Calu3 (cell line): ENCODE measurements at places on chromosomes 5 and 9. TPM values are rescaled to one million over a fixed set of nuclear protein-coding genes. Genes with fewer than 3 reads are reported as not detected.

The GDA gene
- 21.0 and 24.3 TPM in 2 replicates for total RNA-seq

The GALT gene
- total RNA-seq: 25.7 and 26.6 TPM in 2 replicates

The ARL14EPL gene
- total RNA-seq: 0.66 and 1.2 TPM in 2 replicates

The GARIN3 gene
- total RNA-seq: not detected in 2 replicates

The PAEP gene
- 0.45 TPM in 1 of 2 replicates, not detected in the other for total RNA-seq

The LHX6 gene
- total RNA-seq: 0.97 TPM in 1 of 2 replicates, not detected in the other

The CD74 gene
- 773 and 1,091 TPM in 2 replicates for total RNA-seq

The IRGM gene
- total RNA-seq: not detected in 2 replicates

DNA sequence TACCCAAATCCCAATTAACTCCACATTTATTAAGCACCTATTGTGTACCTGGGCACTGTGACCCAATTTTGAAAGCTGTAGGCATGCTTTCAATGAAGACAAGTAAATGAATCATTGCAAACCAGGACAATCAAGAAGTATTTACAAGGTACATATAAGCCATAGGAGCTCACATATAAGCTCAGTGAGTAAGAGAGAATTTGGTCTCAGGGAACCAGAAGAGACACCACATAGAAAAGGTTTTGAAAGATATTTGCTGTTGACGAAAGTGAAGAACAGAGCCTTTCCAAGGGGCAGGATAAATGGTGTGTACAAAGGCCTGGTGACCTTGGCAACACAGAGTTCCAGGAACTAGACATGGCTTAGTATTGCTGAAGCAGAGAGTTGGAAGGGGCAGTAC is 187.6 kb downstream of the CD180 start:
- H3K36me3 ChIP-seq: peaks cover 15% of the 10 kb centered on the region
- H3K27me3 ChIP-seq: no peaks in the 10 kb centered on the region
- H3K4me3 ChIP-seq: no peak overlapping the region
- H3K4me1 ChIP-seq: peaks cover 34% of the 10 kb centered on the region

- peak overlapping the region; percentile 86 for H3K4me3 ChIP-seq
- DNase-seq: peak; percentile 28
- peaks cover 21% of the 10 kb centered on the region for H3K36me3 ChIP-seq
- H3K27me3 ChIP-seq: no peaks in the 10 kb centered on the region
Observed at GRCh38 chr5:74866596-74867162, 492 bp upstream of the FAM169A start.

DNA sequence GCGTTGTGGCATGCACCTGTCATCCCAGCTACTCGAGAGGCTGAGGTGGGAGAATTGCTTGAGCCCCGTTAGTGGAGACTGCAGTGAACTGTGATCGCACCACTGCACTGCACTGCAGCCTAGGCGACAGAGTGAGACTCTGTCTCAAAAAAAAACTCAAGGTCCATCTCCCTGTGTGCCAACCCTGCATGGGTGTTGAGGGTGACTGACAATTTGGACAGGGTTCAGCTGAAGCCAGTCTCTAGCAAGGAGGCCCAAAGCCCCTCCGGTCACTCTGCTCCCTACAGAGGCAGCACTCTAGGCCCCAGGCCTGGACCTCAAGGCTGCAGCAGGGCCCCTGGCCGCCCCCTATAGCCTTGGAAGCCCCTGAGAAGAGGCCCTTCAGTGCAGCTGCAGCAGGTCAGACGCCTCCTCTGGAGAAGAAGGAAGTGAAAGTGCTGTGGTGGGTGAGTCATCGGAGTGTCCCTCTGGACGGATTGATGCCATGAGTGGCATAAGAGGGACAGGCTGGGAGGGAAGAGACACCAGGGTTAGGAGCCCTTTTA is 39.2 kb upstream of the NEK6 start:
- no peak overlapping the region for H3K4me3 ChIP-seq
- H3K27ac ChIP-seq: no peak overlapping the region
- H3K4me1 ChIP-seq: peaks cover 34% of the 10 kb centered on the region
- peaks cover 7% of the 10 kb centered on the region for H3K36me3 ChIP-seq
- H3K27me3 ChIP-seq: no peaks in the 10 kb centered on the region
- peak; percentile 62 for DNase-seq

GRCh38 chr9:127049044-127049443 is 73.4 kb downstream of the ANGPTL2 start:
- no peaks in the 10 kb centered on the region for H3K36me3 ChIP-seq
- DNase-seq: peak; percentile 33
- peak overlapping the region; percentile 15 for H3K27ac ChIP-seq
- no peak overlapping the region for H3K4me3 ChIP-seq
- no peaks in the 10 kb centered on the region for H3K27me3 ChIP-seq

GRCh38 chr9:132538071-132538470 is 44.3 kb upstream of the BARHL1 start:
- peak overlapping the region; percentile 98 for H3K27ac ChIP-seq
- H3K4me1 ChIP-seq: peaks cover 16% of the 10 kb centered on the region
- peak; percentile 88 for DNase-seq
- H3K27me3 ChIP-seq: no peaks in the 10 kb centered on the region

DNA sequence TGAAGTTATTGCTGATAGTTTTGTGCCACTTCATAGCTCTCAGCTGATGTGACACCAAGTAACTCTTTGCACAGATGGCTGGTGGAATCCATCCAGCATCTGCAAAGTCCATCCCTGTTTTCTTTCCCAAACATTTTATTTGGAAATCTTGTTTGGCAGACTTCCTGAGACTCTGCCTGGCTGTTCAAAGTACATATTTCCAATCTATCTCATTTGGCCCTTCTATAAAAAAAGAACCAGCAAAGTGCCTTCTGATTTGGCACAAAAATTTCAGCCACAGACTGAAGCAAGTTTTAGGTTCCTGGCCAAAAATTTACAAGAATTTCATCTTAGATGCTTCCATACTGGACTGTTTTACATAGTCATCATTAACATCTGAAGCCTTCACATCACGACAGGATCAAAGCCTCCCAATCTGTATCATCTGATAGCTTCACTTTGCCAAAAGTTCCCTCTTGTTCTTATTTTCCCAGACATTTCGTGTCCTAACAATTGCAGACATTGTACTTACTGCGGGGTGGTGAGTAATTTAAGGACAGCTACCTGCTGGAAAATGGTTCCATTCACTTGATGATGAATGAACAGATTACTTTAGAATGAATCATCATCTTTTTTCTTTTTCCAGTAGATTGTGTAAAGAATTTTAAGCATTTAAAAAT is 377.3 kb downstream of the KIAA0825 start:
- H3K36me3 ChIP-seq: no peaks in the 10 kb centered on the region
- H3K4me1 ChIP-seq: peaks cover 20% of the 10 kb centered on the region
- H3K4me3 ChIP-seq: no peak overlapping the region

- H3K4me1 ChIP-seq: peaks cover 9% of the 10 kb centered on the region
- no peak overlapping the region for H3K27ac ChIP-seq
- DNase-seq: no peak
- H3K36me3 ChIP-seq: no peaks in the 10 kb centered on the region
- H3K27me3 ChIP-seq: no peaks in the 10 kb centered on the region
Observed at GRCh38 chr5:157900644-157901043, 41.7 kb upstream of the CLINT1 start.

GRCh38 chr9:132014218-132014805 is 65.4 kb downstream of the MED27 start:
- H3K4me3 ChIP-seq: no peak overlapping the region
- no peaks in the 10 kb centered on the region for H3K4me1 ChIP-seq
- DNase-seq: no peak
- H3K36me3 ChIP-seq: no peaks in the 10 kb centered on the region

DNA sequence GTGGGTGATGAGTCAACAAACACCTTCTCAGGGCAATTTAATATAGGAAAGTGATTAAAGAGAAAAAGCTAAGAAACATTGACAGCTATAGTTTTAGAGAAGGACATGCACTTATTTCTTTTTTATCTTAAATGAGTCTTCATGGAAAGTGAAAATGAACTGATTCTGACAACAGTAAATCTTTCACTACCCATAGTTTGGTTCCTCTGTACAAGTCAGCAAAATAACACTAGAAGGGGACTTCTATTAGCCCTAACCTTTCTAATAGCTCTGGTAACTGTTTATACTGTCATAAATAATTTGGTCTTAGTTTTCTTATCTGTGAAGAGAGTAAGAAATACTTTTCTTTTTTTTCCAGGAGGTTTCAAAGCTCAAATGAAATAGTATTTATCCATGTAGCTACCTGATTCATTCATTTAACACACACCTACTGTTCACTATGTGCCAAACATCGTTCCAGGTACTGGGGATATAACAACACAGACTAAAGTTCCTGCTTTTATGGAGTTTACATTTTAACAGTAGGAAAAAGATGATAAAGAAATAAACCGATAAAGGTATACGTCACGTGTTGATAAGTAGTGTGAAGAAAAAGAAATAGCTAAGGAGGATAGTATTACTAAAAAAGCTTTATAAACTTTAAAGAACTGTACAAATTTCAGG is 148.2 kb downstream of the PCSK1 start:
- no peak overlapping the region for H3K27ac ChIP-seq
- H3K27me3 ChIP-seq: no peaks in the 10 kb centered on the region
- H3K4me3 ChIP-seq: no peak overlapping the region

GRCh38 chr5:54975701-54976100 is 9.7 kb downstream of the ESM1 start:
- no peak overlapping the region for H3K27ac ChIP-seq
- H3K4me1 ChIP-seq: no peaks in the 10 kb centered on the region
- H3K36me3 ChIP-seq: no peaks in the 10 kb centered on the region
- H3K4me3 ChIP-seq: no peak overlapping the region
- no peak for DNase-seq

GRCh38 chr5:126965487-126965886 is 64.9 kb downstream of the MARCHF3 start:
- no peaks in the 10 kb centered on the region for H3K27me3 ChIP-seq
- no peak for DNase-seq
- H3K27ac ChIP-seq: peak overlapping the region; percentile 11
- no peaks in the 10 kb centered on the region for H3K36me3 ChIP-seq
- no peak overlapping the region for H3K4me3 ChIP-seq
- H3K4me1 ChIP-seq: peaks cover 21% of the 10 kb centered on the region

DNA sequence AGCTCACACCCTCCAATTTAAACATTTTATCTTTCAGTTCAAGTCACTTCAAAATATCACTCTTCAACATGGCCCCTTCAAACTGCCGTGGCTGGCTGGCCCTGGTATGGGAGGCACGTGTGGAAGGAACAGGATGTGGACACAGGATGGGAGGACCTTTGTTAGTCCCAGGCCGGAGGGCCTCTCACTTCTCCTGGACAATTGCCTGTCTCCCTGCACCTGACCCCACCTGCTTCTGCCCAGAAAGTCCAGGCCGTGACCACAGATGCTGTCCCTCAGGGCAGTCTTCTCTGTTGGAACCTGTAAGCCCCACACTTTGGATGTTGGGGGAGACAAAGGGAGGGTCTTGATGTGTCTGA is 19.4 kb downstream of the AMBP start:
- H3K4me1 ChIP-seq: peaks cover 8% of the 10 kb centered on the region
- no peak overlapping the region for H3K4me3 ChIP-seq
- DNase-seq: no peak

DNA sequence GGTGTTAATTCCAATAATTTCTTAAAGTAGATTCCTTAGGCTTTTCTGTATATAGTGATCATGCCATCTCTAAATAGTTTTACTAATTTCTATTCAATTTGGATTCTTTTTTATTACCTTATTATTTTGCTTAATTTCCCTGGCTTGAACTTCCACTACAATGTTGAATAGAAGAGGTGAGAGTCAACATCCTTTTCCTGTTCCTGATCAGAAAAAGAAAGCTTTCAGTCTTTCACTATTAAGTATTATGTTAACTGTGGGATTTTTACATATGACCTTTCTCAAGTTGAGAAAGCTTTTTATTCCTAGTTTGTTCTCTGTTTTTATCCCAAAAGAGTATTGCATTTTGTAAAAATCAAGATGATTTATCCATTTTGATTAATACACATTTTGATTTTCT is 574.5 kb upstream of the TLE4 start:
- no peaks in the 10 kb centered on the region for H3K4me1 ChIP-seq
- H3K4me3 ChIP-seq: no peak overlapping the region
- no peaks in the 10 kb centered on the region for H3K27me3 ChIP-seq
- no peaks in the 10 kb centered on the region for H3K36me3 ChIP-seq
- no peak overlapping the region for H3K27ac ChIP-seq

GRCh38 chr9:19156805-19157204 is 29.5 kb upstream of the PLIN2 start:
- peaks cover 6% of the 10 kb centered on the region for H3K36me3 ChIP-seq
- H3K27me3 ChIP-seq: no peaks in the 10 kb centered on the region
- H3K4me1 ChIP-seq: peaks cover 25% of the 10 kb centered on the region
- H3K4me3 ChIP-seq: no peak overlapping the region

GRCh38 chr9:95822583-95823431 is 52.7 kb upstream of the ERCC6L2 start:
- H3K4me1 ChIP-seq: no peaks in the 10 kb centered on the region
- H3K36me3 ChIP-seq: no peaks in the 10 kb centered on the region
- peaks cover 26% of the 10 kb centered on the region for H3K27me3 ChIP-seq
- no peak for DNase-seq
- no peak overlapping the region for H3K27ac ChIP-seq

DNA sequence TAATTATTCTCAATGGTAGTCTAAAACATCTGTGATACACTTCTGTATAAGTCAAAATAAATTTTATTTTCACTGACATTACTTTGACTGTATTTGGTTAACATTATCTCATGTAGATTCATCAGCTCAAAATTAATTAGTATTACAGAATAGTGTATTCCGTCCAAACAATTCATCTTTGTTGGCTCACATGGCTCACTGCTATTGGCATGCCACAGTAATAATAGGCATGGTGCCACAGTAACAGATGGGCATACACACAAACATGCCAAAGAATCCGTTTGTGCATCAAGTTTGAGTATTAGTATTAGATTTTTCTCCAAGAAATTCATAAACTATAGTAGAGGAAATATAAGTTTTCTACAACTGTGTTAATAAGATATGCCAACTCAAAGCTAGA is 14.2 kb downstream of the AP3B1 start:
- H3K4me3 ChIP-seq: no peak overlapping the region
- H3K27me3 ChIP-seq: no peaks in the 10 kb centered on the region
- no peaks in the 10 kb centered on the region for H3K36me3 ChIP-seq

DNA sequence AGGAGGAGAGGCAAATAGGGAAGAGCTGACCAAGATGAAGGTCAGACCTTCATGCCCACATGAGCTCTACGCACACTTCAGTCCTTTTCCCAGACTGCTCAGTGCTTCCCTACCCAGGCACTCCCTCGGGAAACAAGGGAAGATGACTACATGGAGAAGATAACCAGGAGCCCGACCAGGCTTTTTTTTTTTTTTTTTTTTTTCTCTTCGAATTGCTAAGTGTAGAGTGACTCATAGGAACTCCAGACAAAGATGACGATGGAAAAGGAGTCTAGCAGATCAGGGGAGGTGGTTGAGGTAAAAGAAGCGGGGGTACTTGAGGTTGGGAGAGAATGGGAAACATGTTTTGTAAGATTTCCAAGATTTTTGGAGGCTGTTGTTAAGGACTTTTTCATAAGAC is 526.1 kb downstream of the BNC2 start:
- no peak overlapping the region for H3K27ac ChIP-seq
- no peak for DNase-seq
- no peak overlapping the region for H3K4me3 ChIP-seq
- H3K27me3 ChIP-seq: no peaks in the 10 kb centered on the region
- H3K4me1 ChIP-seq: peaks cover 10% of the 10 kb centered on the region

GRCh38 chr5:139635606-139636206 is 12.4 kb upstream of the CXXC5 start:
- H3K27me3 ChIP-seq: no peaks in the 10 kb centered on the region
- H3K36me3 ChIP-seq: peaks cover 57% of the 10 kb centered on the region
- DNase-seq: peak; percentile 87

- peaks cover 10% of the 10 kb centered on the region for H3K4me1 ChIP-seq
- DNase-seq: no peak
- no peaks in the 10 kb centered on the region for H3K36me3 ChIP-seq
- H3K27ac ChIP-seq: no peak overlapping the region
Observed at GRCh38 chr5:76608833-76609232, 14.4 kb downstream of the F2RL2 start.

- H3K4me1 ChIP-seq: no peaks in the 10 kb centered on the region
- no peak overlapping the region for H3K4me3 ChIP-seq
- no peak overlapping the region for H3K27ac ChIP-seq
- no peaks in the 10 kb centered on the region for H3K36me3 ChIP-seq
- no peak for DNase-seq
- H3K27me3 ChIP-seq: no peaks in the 10 kb centered on the region
Observed at GRCh38 chr9:11023201-11023600, 410.4 kb upstream of the PTPRD start.
